ENCODE measurements at places on chromosomes 6 and 20.

- no peak for DNase-seq
Measured at GRCh38 chr20:59848182-59848581, 85.3 kb downstream of the SYCP2 start.

DNA sequence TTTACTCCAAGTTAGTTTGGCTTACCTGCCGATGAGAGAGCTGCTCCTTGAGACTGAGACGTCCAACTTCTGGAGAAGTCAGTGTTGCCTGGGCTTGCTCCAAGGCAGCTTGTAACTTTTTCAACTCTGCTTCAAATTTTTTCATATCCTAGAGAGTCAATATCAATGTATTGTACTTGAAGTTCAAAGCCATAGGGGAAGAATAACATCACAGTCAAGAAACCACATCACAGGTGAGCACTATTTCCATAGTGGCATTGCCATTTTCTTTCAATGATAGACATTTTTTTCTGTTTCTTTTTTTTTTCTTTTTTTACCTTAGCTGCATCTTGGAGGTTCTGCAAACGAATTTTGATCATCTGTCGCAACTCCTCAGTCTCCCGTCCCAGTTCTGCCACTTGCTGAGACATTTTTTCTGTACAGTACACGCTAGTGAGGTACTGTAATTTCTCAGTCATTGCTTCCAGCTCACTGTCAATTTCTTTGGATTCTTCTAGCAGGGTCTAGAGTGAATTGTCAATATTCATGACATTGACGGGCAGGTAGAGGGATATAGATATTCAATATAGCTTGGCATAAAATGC, 326.7 kb downstream of the SYNE1 start:
- DNase-seq: no peak

- no peak for DNase-seq
Measured at GRCh38 chr6:84868149-84868548, 103.8 kb upstream of the TBX18 start.

GRCh38 chr20:23436681-23437080, 2.8 kb upstream of the CSTL1 start:
- DNase-seq: no peak

- no peak for DNase-seq
Measured at GRCh38 chr6:21037453-21037852, 503.2 kb downstream of the CDKAL1 start.

All from NCI-H2029 treated with DMSO at 0.1 percent for 48 hours (cell line).